Neural crest cell (in vitro differentiated cells): ENCODE measurements at places on chromosomes 6 and 20. TPM values are rescaled to one million over a fixed set of nuclear protein-coding genes. Genes with fewer than 3 reads are reported as not detected.

Gene SFT2D1
- 30.4 and 32.6 TPM in 2 replicates for total RNA-seq

Gene SYCP2
- total RNA-seq: 1.9 and 2.3 TPM in 2 replicates

DNA sequence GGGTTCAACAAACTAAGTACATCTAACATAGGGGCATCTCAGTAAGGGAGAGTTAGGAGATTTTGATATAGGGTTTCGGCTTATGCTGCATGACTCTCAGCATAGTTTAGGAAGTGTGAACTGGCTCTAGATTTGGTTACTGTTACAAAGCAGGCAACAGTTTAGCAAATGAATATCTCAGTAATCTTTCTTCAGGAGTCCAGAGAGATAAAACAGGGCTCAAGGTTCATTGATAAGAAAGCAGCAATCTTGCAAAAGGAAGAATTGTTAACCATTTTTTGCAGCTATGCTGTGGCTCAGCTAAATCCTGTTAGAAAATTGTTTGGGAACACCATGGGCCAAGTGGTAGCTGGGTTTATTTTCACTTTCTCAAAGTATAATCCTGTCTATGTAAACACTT, 161.3 kb downstream of the MEI4 start:
- no peak for DNase-seq

GRCh38 chr20:17431621-17432364, 99.4 kb downstream of the BFSP1 start:
- peak; percentile 65 for DNase-seq

GRCh38 chr6:30990422-30991086, 7.0 kb downstream of the MUC21 start:
- DNase-seq: no peak

DNA sequence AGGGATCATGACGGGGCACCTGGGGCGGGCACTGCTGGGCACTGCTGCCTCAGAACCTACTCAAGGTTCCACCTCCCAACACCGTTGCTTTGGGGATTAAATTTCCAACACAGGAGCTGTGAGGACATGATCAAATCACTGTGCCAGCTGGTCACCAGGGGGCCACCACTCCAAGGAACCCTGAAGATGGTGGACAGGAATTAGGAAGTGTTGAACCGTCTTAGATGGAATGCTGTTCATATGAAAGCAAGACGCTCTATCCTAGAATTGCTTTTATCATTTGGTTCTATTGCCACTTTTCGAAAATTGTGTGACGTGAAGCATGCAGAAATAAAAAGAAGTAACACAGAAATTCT, 140.3 kb downstream of the DLL1 start:
- DNase-seq: no peak
